Naive thymus-derived CD4-positive, alpha-beta T cell (primary cell): ENCODE measurements at places on chromosomes 12 and 14. TPM values are rescaled to one million over a fixed set of nuclear protein-coding genes. Genes with fewer than 3 reads are reported as not detected.

Gene INHBC
- total RNA-seq, result 0.16 TPM

- DNase-seq, result no peak
Measured at GRCh38 chr12:24352363-24352762, 402.9 kb upstream of the SOX5 start.

- no peak for DNase-seq
Measured at GRCh38 chr14:82778601-82779000, 1244.9 kb upstream of the SEL1L start.

DNA sequence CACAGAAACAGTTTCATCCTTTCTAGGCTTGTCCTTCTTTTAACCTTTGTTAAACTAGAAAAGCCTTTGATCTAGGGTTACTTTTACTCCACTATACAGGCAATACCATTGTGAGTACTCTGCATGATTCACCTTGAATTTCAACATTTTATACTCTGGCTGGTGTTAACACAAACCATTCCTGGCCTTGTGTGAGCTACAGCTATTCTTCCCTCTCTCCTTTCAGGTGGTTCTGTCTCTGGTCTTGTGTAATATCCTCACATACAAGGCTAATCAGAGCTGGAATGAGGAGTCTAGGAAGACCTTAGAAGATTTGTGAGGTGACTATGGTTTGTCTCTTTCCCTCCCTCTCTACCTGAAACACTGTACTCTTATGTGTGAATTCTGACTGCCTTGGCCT is 837.4 kb upstream of the USP15 start:
- no peak for DNase-seq

Gene EPS8
- 2.7 TPM for total RNA-seq

GRCh38 chr12:18430425-18431048 is 169.2 kb downstream of the PIK3C2G start:
- DNase-seq, result no peak

DNA sequence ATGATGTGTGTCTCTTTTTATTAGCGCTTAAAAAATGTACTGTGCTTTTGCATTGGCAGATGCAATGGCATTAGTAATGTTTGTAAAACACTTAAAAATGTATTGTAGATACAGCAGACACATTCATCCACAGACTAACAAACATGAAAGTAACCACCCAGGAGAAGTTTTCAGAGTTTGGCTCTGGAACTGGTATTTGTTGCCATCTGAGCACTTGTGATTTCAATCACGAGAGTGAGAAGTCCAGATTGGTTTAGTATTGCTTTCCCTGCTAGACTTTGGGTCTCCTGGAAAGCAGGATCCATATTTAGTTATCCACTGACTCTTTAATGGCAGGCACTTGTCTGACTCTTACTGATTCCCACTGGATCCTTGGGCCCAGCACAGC is 13.2 kb downstream of the RASSF8 start:
- no peak for DNase-seq

- no peak for DNase-seq
Measured at GRCh38 chr12:66549050-66549389, 129.9 kb downstream of the GRIP1 start.

- no peak for DNase-seq
Measured at GRCh38 chr14:45136399-45136798, 669 bp downstream of the FANCM start.

- no peak for DNase-seq
Measured at GRCh38 chr12:62332598-62332997, 72.4 kb downstream of the USP15 start.

- DNase-seq, result no peak
Measured at GRCh38 chr12:69495071-69495470, 24.9 kb downstream of the FRS2 start.

Gene CBLN3
- 2.0 TPM for total RNA-seq

GRCh38 chr12:131912518-131913274 is 16.4 kb upstream of the PUS1 start:
- DNase-seq, result no peak

GRCh38 chr12:51323317-51323960 is 535 bp downstream of the BIN2 start:
- peak; percentile 70 for DNase-seq

DNA sequence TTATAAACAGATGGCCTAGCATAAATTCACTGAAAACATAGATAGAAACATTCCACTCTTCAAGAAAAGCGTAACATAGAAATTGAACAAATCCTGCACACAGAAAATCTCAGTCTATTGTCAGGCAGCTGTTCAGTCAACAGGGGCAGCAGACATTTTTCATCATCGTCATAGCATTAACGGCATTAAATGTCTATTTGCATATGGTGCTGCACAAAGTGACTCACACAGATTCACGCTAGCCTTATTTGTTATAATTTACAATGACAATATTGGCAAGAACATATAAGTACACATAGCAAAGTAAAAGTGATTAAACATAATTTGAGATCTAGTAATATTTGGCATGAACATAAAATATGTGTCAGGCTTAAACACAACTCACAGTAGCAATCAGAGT is 95.7 kb downstream of the CEP128 start:
- no peak for DNase-seq

GRCh38 chr12:23895792-23896218 is 53.7 kb downstream of the SOX5 start:
- no peak for DNase-seq

- no peak for DNase-seq
Measured at GRCh38 chr14:51581017-51581881, 70.5 kb upstream of the FRMD6 start.

DNA sequence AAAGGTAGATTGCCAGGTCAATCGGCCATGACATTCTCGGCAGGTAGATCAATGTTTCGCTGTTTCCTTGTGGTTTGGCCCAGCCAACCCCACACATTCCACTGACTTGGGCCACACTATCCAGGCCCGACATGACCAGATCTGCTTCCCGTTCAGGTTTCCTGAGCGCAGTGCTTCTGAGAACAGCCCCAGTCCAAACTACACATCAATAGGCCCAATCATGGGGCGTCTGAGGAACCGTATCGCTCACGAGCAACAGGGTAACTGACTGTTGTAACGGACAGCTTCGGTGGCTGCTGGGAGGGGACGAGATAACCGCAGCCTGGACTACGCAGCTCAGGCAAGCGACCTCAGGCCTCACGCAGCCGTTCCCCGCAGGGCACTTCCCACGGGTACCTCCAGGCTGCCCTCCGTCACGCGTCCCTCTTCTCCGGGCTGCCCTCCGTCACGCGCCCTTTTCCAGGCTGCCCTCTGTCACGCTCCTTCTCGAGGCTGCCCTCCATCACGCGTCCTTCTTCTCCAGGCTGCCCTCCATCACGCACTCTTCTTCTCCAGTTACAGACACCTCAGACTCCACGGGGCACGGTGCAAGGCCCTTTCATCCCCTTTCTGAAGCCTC is 14.7 kb downstream of the ZNF605 start:
- DNase-seq, result no peak

Gene C12orf54
- total RNA-seq, result not detected

GRCh38 chr12:27158297-27158696 is 75.9 kb upstream of the C12orf71 start:
- no peak for DNase-seq

DNA sequence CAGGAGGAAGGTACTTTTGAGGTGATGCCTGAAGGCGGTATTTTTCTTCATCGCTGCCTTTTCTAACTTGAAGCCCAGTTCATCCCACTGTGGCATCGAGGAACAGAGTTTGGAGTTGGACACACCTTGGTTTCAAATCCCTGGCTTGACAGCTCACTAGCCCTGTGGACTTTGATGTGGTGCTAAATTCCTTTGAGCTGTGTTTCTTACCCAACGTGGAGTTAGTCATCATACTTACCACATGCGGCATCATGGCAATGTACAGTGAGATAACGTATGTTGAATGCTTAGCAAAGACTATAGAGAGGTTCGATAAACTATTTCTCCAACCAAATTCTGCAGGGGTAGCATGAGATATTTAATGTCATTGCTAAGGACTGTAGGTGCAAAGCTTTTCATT is 3.4 kb downstream of the PLEKHG3 start:
- DNase-seq, result no peak

DNA sequence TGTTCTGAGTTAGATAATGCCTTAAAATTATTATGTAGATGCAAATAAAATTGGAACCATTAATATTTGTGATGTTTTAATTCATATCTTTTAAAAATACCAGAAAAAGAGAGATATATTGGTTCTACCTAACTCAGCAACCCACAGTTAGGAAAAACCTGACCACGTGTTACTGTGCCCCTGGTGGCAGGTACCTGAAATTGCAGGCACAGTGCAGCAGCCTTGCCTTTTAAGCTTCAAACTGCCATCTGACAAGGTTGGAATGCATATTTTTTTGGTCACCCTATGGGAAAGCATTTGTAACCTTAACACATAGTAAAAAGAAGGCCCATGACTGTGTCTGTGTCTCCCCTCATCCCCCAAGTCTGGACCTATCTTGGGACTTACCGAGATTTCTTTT is 109.4 kb upstream of the NOS1 start:
- no peak for DNase-seq

GRCh38 chr14:35949920-35950513 is 123.9 kb downstream of the BRMS1L start:
- DNase-seq, result no peak

Gene PSMB5
- 32.8 TPM for total RNA-seq

Gene ZFHX2
- total RNA-seq, result 0.75 TPM

DNA sequence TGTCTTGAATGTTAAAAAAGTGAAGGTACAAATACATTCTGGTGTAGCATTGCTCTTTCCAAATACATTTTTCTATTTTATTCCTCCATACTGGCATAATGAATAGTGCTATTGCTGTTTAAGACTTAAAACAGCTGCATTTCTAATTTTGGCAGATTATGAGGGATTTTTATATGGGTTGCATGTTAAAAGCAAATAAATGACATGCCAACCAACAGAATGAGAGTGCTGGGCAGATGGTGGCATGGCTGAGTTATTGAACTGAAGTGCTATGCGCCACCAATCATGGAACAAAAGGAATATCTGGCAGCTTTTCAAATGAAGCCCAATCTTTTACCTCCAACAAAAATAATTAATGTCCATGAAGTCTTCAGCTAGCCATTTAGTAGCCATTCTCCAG is 215.0 kb downstream of the PRKD1 start:
- no peak for DNase-seq

DNA sequence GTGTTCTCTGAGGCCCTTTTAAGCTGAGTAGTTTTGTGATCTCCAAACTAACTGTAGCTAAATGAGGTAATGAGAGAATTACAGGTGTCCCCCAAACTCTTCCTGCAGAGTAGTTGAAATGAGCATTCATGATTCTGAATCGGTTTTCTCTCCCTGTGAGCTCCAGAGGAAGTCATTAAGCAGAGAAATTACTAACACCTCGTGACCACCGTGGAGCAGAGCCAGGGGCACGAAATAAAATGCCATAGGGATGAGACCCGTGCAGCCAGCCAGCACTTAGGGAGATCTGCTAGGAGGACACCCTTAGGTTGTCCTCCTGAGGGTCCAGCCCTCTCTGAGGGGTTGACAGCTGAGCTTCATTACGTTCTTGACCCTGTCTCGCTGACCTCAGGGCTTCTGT is 79.5 kb downstream of the SLC25A47 start:
- DNase-seq, result no peak

DNA sequence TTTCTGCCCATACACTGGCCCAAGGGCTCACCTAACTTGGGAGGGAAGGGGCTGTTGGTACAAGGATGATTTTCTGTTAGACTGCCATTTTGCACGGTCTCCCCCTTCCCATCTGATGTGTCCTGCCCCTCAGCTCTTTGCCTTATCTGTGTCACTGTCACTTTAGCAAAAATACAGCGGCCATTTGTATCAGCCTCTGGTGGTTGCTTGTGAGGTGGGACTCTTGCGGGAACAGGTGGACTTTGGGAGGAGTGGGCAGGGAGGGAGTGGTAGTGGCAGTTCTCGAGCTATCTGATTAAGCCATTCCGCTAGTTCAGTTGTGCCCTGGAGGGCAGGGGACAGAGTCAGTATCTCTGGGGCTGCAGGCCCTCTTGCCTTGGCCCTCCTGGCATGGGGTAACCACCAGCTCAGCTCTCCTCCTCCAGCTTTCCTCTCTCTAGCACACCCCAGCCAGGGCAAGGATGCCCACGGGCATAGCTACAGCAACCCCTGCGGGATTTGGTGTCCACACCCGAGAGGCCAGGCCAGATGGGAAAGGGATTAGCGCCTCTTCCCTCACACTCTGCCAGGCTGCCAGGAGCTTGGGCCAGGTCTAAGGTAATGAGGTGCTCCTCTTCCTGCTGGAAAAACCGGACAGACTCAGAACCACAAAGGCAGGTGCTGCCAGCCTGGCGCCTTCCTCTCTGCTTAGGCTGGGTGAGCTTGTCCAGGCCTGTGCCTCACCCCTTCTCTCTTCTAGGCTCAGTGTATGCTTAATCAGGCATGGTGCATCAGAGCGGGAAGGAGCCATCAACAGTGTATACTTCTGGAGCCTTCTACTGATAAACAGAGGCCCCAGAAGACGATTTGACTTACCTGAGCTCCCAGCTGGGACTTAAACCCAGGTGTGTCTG is 8.7 kb downstream of the SLC48A1 start:
- no peak for DNase-seq

DNA sequence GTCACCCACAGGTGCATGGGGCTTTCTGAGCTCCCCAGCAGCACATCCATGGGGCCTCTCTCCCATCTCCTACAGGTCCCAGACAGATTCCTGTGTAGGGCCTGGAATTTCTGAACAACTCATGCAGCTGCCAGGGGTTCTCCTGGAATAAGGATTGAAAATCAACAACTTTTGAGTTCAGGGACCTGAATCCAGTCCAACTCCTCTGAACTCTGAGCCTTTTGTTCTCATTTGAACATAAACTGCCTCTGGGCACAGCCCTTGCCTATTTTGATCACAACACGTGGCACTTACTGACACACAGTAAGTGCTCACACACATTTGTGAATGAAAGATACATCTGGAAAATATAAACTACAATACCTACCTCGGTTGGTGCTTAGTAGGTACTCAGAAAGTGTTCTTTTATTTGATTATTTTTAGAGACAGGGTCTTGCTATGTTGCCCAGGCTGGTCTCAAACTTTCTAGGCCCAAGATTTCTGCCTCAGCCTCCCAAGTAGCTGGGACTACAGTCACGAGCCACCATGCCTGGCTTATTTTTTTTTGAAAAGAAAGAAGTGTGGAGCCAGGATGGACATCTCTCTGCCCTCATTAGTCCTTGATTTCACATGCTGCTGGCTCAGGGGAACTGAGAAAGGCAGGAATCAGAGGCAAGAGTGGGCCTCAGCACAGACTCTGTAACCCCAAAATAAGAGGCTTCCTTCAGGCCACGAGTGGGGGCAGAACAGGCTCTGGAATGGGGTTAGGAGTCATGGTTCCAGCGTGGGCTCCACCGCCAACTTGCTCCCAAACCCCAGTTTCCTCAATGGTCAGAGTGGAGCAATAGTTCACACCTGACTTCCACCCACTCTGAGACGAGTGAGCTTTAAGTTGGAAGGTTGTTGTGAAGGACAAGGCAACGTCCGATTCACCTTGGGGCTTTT is 27.0 kb downstream of the SYNE3 start:
- DNase-seq, result no peak

GRCh38 chr12:120457133-120457532 is 10.9 kb downstream of the GATC start:
- DNase-seq, result no peak

Gene CD163
- total RNA-seq, result 11.2 TPM

- no peak for DNase-seq
Measured at GRCh38 chr14:63960926-63961567, 108.2 kb downstream of the SYNE2 start.
